Aorta (tissue), 5 donors: ENCODE measurements at places on chromosomes 6 and 20. TPM values are rescaled to one million over a fixed set of nuclear protein-coding genes. Genes with fewer than 3 reads are reported as not detected.

FOXQ1 gene
- total RNA-seq, result not detected

EGFL8 gene
- 20.7 TPM for total RNA-seq

SLC17A2 gene
- not detected for total RNA-seq

HNF4A gene
- not detected for total RNA-seq

HLA-DQB1 gene
- 43.4 TPM for total RNA-seq

PRDM13 gene
- total RNA-seq, result not detected

IRF4 gene
- 3.8 TPM for total RNA-seq

CLDN20 gene
- not detected for total RNA-seq

TNFRSF21 gene
- 3.7 TPM for total RNA-seq

CD24 gene
- 8.0 TPM for total RNA-seq
